ENCODE measurements at places on chromosomes 7 and 10.

GRCh38 chr10:63105225-63106110 is 27.7 kb upstream of the NRBF2 start:
- peak; percentile 37 for DNase-seq

- no peak for DNase-seq
These were observed 103.3 kb upstream of the ARMC3 start for GRCh38 chr10:22824520-22824919.

DNA sequence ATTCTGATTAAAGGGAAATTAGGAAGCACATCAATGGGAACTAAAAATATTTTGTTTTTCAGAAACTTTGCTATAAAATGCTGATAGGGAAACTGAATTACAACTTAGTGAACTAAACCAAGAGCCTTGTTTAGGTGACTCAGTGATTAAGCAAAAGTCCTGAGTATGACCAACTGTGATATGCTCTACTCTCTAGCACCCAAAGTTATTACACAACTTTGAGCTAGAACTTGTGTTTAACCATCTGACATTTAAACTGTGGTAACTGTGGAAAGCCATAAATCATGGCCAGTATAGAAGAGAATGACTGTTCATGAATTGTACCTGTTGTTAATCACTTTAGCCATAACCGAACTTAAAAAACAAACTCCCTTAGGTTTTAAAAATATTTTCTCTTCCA is 127.4 kb downstream of the ZNF365 start:
- peak; percentile 25 for DNase-seq

- DNase-seq: no peak
These were observed 1.5 kb upstream of the INSIG1 start for GRCh38 chr7:155296006-155296787.

GRCh38 chr10:132862485-132863420 is 76.8 kb upstream of the NKX6-2 start:
- no peak for DNase-seq

DNA sequence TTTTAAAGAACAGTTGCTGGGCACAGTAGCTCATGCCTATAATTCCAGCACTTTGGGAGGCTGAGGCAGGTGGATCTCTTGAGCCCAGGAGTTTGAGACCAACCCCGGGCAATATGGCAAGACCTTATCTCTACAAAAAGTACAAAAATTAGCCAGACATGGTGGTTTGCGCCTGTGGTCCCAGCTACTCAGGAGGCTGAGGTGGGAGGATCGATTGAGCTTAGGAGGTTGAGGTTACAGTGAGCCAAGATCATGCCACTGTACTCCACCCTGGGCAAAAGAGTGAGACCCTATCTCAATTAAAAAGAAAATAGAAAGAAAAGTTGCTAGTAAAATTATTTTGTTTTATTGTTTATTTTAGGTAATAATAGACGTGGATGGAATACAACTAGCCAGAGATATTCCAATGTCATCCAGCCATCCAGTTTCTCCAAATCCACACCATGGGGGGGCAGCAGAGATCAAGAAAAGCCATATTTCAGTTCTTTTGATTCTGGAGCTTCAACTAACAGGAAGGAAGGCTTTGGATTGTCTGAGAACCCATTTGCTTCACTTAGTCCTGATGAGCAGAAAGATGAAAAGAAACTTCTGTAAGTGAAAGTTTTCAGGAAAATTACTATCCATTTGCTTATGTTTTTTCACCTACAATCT is 3.0 kb downstream of the NUP42 start:
- DNase-seq: peak; percentile 76

GRCh38 chr7:2015251-2015871 is 217.4 kb downstream of the MAD1L1 start:
- DNase-seq: no peak

DNA sequence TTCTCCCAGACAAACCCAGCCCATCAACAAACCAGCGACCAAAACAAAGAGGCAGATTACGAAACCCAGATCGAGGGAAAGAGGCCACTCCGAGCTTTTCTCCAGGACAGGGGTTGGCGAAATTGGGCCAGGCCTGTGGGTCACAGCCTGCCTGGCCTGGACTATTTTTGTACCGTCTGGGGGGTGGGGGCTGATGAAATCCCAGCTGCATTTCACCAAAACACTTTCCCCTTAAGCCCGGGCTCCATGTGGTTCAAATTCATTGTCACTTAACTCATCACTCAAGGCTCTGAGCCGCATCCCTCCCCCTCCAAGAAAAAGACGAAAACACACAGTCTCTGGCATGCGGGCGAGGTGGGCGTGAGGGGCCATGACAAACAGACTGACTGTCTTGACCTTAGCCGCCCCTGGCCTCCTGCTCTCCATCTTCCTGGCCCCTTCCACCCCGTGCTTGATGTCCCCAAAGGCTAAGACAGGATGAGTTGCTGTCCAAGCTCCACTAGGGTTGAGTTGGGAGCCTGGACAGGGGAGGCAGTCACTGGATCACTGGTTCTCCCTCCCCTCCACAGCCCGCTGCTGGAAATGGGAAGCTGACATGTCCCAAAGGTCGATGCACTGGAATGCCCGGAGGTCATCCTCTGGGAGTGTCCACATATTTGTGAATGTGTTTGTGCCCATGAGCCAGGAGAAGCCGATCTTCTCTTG is 19.2 kb downstream of the TMEM270 start:
- DNase-seq: no peak

- no peak for DNase-seq
These were observed 162.9 kb upstream of the TCERG1L start for GRCh38 chr10:131474416-131474815.

DNA sequence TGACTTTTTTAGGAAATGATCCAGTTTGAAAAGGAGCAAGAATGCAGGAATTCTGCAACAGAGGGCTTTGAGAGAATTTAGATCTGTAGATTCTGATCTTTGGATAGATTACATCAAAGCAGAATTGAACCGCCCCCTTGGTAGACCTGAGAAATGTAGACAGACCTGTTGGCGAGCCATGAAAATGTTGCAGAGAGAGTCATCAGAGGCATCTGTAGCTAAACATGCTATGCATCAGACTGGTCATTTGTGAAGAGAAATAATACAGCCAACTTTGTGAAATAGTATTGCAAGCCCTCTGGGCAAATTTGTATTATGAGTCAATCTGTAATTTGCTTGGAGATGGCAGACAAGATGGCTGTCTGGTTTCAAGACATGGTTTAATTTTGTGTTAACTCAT is 4.3 kb upstream of the C1GALT1 start:
- DNase-seq: no peak

Data from LHCN-M2 (cell line).